ENCODE measurements at places on chromosomes 6 and 20. TPM values are rescaled to one million over a fixed set of nuclear protein-coding genes. Genes with fewer than 3 reads are reported as not detected.

DNA sequence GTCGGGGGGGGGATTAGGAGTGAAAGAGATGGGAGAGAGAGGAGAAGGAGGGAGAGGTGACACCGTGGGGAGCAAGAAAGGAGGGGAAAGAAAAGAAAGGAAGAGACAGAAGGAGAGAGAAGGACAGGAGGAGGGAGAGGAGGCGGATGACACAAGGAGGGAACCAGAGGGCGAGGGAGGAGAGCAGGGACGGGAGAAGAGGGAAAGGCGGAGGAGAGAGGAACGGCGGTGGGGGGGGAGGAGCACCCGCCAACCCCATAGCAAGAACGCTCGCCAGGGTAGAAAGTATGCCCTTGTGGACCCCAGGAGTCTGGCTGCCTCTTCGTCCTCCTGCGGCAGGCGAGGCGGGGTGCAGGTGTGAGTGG lies 4.5 kb upstream of the INSM1 start:
- peak; percentile 52 for DNase-seq

DNA sequence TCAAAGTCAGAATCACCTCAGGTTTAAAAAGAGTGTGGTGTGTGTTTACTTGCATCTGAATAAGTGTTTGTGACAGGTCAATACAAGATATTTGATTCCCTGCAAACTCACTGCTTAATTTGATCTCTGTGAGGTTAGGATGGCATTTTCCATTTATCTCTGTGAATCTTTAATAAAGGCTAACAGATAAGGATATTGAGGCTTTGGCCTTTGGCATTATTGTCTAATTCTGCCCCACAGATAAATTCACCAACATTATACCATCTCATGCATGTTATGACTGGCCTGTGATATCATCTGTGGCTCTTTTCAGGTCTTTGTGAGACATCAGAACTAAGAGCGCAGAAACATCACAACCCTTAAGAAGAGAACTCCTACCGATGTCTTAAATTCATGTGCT lies 84.7 kb downstream of the TRMT6 start:
- no peak for DNase-seq

- no peak for DNase-seq
These were observed 3.1 kb downstream of the LY6G6D start for GRCh38 chr6:31718265-31718664.

- DNase-seq: no peak
These were observed 188.8 kb downstream of the DLL1 start for GRCh38 chr6:170102038-170102437.

GRCh38 chr6:104799134-104799657 lies 60.5 kb downstream of the HACE1 start:
- no peak for DNase-seq

Gene ZSCAN16
- 8.4 TPM for total RNA-seq

Gene OR2B6
- total RNA-seq: not detected

Gene CDKN1A
- total RNA-seq: 7.0 TPM

Gene BANF2
- not detected for total RNA-seq

Gene KCNK5
- 5.7 TPM for total RNA-seq

Gene SYCP2L
- 12.5 TPM for total RNA-seq

Gene YIPF3
- total RNA-seq: 117 TPM

Gene C6orf118
- total RNA-seq: 2.2 TPM
